MM.1S (cell line): ENCODE measurements at places on chromosomes 5 and 9.

- DNase-seq: no peak
Measured at GRCh38 chr5:68554571-68555279, 339.2 kb downstream of the PIK3R1 start.

DNA sequence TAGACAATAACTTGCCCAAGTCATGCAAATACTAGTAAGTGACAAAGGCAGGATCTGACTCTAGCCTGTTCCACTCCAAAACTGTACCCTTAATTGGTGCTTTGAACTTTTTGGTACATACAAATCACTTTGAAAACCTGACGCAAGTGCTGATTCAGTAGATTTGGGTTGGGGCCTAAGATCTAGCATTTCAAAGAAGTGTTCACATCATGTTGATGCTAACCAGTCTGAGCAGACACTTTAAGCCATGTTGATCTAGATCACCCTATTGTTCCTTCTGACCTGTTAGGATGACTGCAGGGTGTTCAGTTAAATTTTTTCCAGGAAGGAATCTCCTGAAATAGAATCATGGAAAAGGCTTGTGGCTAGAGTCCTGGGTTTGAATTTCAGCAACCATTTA is 57.7 kb upstream of the CPEB4 start:
- DNase-seq: no peak

DNA sequence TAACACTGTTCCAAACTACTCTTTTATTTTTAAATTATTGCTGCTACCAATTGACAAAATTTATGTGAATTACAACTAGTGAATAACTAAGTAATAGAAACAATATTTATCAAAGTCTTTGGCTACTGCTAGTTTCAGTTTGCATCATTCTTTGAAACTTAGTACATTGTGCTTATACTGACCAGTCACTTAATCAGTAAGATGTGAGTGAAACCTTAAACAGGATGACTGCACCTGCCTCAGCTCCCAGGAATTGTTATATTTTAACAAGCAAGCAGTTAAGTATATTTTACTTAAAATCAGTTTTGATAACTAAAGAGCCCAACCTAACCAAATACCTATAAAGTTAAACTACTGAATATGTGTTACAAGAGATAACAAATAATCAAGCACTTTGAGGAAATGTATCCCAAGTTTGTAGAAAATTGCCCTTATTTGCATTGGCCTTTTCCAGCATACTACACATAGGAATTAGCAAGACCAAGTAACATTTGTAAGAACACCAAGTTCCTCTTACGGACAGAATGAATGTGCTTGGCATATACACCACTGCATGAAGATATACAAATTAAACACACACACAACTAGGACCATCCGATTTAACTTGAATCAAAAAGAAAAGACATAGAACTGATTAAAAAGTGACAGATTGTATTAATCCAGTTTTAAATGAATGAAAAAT is 545.5 kb upstream of the DAB2 start:
- DNase-seq: no peak

- peak; percentile 48 for DNase-seq
Measured at GRCh38 chr5:76763136-76763535, 47.2 kb downstream of the F2R start.

- DNase-seq: no peak
Measured at GRCh38 chr5:159605585-159605984, 275.3 kb upstream of the IL12B start.

GRCh38 chr9:89491694-89492093 is 6.2 kb downstream of the SEMA4D start:
- DNase-seq: no peak

GRCh38 chr9:69824499-69825252 is 4.1 kb downstream of the CFAP95 start:
- no peak for DNase-seq

DNA sequence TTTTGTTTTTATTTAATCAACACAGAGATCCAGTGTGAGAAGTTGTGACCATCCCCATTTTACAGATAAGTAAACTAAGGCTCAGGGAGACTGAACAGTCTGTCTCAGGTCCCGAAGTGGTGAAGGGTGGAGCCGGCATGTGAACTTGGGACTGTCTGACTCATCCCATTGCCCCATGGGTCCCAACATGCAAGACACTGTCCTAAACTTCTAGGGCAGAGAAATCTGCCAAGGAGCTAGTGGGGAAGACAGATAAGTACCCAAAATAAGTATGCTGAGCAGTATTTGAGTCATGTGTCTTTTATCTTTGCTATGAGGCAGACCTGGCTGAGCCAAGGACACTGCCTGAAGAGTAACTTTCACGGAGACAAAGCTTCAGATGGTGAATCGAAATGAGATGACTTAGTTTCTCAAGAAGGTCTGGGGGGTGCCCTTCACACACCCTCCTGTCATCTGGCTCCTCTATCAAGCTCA is 64.3 kb upstream of the SLC25A51 start:
- no peak for DNase-seq

DNA sequence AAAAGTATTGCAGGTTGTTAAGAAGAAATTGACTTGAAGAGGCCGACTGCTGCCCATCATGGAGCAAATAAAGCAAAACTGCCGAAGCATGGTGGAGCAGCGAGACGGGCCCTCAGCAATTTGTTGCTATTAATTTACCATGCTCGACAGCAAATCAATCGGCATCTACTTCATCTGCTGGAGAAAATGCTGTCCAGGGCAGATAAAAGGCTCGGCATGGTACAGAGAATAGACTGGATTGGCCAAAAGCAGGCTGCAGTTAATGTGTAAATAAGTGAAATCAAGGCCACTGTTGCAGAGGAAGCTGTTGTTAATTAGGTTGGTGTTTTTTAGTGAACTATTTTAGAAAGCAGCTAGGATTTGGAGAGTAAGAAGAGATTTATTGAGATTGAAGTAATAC is 8.3 kb downstream of the TLE4 start:
- DNase-seq: no peak

DNA sequence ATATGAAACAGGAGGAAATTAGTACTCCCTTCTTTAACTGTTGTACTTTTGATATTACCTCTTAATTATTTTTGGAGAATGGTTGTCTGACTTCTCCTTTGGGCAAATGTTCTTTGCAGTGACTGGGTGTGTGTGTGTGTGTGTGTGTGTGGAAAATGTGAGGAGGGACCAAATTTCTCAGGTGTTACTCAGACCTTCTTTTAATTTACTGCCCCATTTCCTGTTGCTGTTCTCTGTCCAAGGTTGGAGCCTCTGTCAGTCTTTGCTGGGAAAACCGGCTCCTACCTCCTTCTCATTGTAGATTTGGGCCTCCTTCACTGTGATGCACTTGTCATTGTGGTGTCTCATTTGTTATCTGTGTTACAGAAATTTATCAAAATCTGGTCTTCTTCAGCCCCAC is 68.4 kb downstream of the PBX3 start:
- DNase-seq: no peak

DNA sequence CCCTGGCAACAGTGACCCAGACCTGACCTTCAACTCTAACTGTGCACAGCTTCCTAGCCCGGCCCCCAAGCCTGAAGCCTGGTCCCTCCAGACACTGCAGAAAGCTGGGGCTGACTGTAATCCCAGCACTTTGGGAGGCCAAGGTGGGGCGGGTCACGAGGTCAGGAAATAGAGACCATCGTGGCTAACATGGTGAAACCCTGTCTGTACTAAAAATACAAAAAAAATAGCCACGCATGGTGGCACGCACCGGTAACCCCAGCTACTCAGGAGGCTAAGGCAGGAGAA is 35.9 kb downstream of the ADAMTS2 start:
- no peak for DNase-seq

DNA sequence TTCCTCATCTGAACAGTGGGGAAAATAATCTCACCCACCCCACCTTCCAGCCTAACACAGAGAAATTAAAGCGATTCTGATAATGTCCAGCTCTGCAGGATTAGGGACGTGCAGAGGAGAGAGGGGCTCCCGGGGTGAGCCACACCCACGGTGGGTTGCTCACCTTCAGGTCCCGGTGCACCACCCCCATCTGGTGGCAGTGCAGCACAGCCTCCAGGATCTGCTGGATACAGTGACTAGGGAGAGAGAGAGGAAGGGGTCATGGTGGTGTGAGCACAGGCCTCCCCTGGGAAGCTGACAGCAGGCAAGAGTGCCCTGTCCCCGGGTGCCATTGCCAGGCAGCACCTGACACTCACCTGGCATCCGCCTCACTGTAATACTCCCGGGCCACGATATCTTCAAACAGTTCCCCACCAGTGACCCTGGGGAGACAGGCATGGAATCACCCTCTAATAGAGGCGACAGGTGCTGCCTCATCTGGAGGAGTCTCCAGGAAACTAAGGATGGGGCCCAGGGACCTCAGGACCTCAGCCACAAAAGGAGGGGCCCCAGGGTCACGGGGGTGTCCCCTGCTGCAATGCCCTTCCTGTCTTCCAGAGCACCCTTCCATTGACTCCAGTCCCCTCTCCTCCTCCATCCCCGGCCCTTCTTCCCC is 33.0 kb downstream of the CAMK2A start:
- DNase-seq: no peak

GRCh38 chr9:86795823-86796553 is 151.3 kb downstream of the GAS1 start:
- DNase-seq: no peak

- DNase-seq: peak; percentile 39
Measured at GRCh38 chr5:72956324-72957140, 691 bp downstream of the FCHO2 start.

DNA sequence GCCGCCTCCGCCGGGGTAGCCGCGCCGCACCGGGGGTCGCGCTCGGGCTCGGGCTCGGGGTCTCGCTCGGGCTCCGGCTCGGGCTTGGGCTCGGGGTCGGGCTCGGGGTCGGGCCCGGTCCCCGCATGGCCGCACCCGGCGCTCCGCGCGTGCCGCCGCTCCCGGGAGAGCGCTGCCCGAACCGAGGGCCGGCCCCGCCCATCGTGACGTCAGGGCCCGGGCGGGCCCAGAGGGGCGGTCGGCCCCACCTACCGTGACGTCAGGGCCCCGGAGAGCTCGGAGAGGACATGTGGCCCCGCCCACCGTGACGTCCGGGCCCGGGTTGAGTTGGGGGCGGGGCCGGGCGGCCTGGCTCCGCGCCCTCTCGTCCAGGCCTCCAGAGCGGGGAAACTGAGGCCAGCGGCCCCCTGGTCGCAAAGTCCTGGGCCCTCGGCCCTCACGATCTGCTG is at the start of gene NSMF:
NSMF (minus strand) TSS at position 183 of the 449 bp plus-strand sequence. CDS start 232 bp downstream, outside the sequence.
- peak; percentile 94 for DNase-seq

GRCh38 chr9:96655198-96655851 is at the start of gene PRXL2C:
Gene PRXL2C (minus strand): TSS chr9:96655317. CDS start chr9:96655281, 36 bp downstream.
- peak; percentile 39 for DNase-seq

- no peak for DNase-seq
Measured at GRCh38 chr9:114856215-114856941, 50.5 kb upstream of the TNFSF15 start.

DNA sequence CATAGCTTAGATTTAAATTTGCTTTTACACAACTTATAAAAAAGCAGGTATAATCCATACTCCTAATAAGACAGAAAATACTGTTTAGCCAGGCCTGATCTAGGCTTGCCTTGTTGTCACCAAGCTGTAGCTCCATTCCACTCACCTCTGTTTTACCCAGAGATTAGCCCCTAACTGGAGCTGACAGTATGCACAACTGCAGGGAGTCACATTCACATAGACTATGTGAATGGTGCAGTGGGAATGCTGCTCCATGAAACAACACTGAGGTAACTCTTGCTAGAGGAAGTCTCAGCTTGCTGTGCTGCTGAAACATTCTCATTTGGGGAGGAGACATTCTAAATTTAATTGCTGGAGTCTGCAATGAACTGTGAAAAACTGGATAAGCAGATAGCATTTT is 209.1 kb downstream of the TMEM232 start:
- no peak for DNase-seq
